ENCODE measurements at places on chromosomes 7 and 10. TPM values are rescaled to one million over a fixed set of nuclear protein-coding genes. Genes with fewer than 3 reads are reported as not detected.

PMPCB gene
- total RNA-seq = 65.2 TPM

DLX5 gene
- 2.9 TPM for total RNA-seq

MKI67 gene
- 1.2 TPM for total RNA-seq

SCART1 gene
- total RNA-seq = under 0.01 TPM

ZNF479 gene
- not detected for total RNA-seq

ITPRIP gene
- 1.2 TPM for total RNA-seq

SPDYE2B gene
- total RNA-seq = not detected

HOXA10 gene
- total RNA-seq = not detected

HOXA3 gene
- total RNA-seq = not detected

SPDYE9 gene
- under 0.01 TPM for total RNA-seq

EVX1 gene
- not detected for total RNA-seq

GIMAP5 gene
- 3.7 TPM for total RNA-seq

PILRA gene
- 0.82 TPM for total RNA-seq

All from frontal cortex (tissue), 4 donors.